ENCODE measurements at places on chromosomes 16 and 17.

DNA sequence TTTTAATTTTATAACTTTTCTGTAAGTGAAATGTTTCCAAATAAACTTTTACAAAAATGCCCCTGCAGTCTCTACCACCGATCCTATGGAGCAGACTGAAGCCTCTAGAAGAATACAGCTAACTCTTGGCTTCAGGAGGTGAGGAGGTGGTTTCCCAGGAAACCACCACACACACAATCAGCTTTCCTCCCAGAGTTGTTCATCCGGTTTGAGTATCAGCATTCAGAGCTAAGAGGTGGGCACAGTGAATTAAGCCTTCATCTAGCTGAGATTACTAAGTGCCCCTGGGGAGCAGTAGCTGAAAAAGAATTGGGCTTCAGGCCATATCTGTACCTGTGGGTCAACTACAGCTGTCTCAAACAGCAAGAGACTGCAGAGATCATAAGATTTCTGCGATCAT, 139.7 kb downstream of the AATF start:
- DNase-seq, result peak; percentile 97

DNA sequence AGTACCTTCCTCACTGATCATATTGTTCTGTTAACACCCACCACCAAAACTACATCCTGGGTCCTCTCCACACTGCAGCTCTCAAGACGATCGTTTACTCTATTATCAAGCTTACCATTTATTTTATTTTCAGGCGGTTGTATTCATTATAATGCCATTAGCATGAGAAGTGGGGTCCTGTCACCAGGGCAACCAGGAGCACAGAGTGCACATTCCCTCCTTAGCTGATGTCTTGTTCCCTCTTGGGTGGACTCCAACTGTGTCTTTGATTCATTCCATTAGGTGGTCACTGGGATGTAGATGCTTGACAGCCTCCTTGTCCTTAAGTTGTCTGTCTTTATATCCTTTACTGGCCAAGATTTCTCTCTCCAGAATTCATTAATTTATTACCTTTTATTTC, 965.9 kb upstream of the EEF2KMT start:
- no peak for DNase-seq

- no peak for DNase-seq
Measured at GRCh38 chr17:10857976-10858375, 20.1 kb upstream of the PIRT start.

GRCh38 chr17:73987845-73988509, 215.5 kb upstream of the RPL38 start:
- DNase-seq, result no peak

GRCh38 chr17:35981908-35982330, 622 bp upstream of the CCL16 start:
- DNase-seq, result no peak

DNA sequence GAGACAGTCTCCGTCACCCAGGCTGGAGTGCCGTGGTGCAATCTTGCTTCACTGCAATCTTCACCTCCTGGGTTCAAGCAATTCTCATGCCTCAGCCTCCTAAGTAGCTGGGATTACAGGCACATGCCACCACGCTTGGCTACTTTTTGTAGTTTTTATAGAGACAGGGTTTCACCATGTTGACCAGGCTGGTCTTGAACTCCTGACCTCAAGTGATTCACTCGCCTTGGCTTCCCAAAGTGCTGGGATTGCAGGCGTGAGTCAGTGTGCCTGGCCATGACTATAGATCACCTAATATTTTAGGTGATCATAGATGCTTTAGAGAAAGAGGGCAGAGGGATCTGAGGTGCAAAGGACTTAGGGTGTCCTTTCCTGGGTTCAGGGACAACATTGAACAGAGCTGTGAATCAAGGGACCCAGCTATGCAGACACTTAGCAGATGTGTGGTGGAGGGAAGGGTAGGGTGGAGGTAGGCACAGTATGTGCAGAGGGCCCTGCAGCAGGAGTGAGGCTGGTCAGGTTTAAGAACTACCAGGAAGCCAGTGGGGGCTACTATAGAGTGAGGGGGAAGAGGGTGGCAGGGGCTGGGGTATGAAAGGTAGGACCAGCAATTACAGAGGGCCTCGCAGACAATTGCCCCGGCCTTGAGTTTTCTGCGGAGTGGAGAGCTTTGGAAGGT, 116.5 kb downstream of the CMIP start:
- no peak for DNase-seq

GRCh38 chr17:82107341-82107860, 9.4 kb upstream of the FASN start:
- no peak for DNase-seq

DNA sequence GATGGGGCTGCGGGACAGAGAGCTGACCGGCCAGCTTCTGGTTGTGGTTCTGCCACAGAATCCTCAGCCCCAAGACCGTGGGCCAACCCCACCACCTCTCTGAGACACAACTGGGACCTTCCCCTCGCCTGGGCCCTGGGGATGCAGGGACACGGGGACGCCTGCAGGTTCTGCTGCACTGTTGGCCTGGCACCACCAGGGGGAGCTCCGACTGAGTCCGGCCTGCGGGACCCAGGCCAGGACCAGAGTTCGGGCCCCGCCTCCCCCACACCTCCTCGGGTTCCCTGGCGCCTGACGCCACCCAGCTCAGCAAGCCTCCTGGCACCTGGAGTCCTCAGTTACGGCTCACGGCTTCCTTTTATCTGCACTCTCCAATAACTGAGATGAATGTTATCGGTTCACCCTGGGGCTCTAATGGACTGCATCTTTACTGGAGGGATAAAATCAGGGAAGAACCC, 27.3 kb downstream of the TBC1D16 start:
- DNase-seq, result peak; percentile 81

DNA sequence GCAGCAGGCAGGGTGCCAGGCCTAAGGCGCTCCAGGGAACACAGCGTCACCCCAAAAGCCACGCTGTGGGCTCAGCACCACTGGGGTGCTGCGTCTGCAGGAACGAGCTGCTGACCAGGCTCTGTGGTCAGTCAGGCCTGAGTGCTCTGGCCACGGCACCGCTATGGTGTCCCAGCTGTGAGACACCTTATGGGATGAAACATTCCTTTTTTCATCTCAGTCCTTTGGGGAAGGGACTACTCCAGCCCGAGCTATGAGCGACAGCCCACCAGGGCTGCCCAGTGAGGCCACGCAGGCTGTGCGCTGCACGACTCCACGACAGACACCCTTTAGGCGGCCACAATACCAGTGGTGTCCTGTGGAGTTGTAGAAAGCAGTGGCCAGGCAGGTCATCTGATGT, 11.1 kb downstream of the MGAT5B start:
- no peak for DNase-seq
